Activated CD4-positive, CD25-positive, alpha-beta regulatory T cell (primary cell): ENCODE measurements at places on chromosomes 12 and 14.

GRCh38 chr12:58668871-58669270 lies 251.4 kb downstream of the LRIG3 start:
- DNase-seq = no peak

- DNase-seq = no peak
Observed at GRCh38 chr14:42023452-42023851, 416.8 kb downstream of the LRFN5 start.

DNA sequence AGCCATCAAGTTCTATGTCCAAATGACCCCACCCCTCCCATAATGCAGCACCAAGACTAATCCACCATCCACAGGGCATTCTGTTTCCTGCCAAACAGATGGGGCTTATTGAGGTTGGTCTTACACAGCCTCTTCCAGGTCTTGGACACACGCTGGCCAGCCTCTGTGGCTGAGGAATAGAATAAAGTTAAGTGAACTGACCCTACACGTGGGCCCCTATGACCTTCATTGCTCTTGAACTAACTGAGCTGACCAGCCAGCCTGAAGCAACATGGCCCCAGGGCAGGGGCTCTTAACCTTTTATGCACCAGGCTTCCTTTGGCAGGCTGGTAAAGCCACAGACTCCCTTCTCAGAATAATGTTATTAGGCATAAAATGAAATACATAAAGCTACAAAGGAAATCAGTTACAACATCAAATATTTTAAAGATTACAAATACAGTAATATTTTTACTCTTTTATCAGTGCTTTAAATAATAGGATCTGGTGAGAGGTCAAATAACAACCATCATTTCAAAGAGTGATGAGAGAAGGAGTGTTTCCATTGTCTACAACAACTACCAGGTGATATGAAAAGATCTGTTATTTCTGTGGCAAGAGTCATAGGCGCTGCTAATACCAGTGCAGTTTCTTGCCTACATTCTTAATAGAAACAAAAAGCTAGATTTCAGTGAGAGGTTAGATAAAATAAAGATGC lies 192.9 kb upstream of the NUDT4 start:
- no peak for DNase-seq

DNA sequence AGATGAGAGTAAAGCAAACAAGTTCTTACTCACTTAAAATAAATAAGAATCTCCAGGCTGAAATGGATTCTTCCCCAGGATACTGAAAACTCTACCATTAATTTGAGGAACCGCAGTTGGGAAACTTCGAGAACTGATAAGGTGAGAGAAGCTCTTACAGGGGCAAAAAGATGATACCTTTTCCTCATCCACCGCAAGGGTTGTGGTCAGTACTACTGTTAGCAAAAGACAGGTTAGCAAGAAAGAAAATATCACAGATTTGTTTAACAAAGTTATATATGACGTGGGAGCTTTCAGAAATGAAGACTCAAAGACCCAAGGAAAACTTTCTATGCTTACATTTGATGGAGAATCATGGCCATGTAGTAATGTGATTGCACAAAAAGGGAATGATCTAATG lies 441.6 kb downstream of the PCNX1 start:
- no peak for DNase-seq
